Neuronal stem cell (in vitro differentiated cells): ENCODE measurements at places on chromosomes 7 and 10.

- no peaks in the 10 kb centered on the region for H3K27me3 ChIP-seq
- H3K36me3 ChIP-seq: peaks cover 19% of the 10 kb centered on the region
- DNase-seq: no peak
- H3K27ac ChIP-seq: no peak overlapping the region
- no peak overlapping the region for H3K4me3 ChIP-seq
Observed at GRCh38 chr10:71835671-71836595, 15.1 kb downstream of the PSAP start.

- no peak overlapping the region for H3K4me3 ChIP-seq
- no peaks in the 10 kb centered on the region for H3K36me3 ChIP-seq
- H3K27ac ChIP-seq: no peak overlapping the region
- no peak for DNase-seq
Observed at GRCh38 chr10:5040781-5041470, 37.3 kb upstream of the AKR1C2 start.

DNA sequence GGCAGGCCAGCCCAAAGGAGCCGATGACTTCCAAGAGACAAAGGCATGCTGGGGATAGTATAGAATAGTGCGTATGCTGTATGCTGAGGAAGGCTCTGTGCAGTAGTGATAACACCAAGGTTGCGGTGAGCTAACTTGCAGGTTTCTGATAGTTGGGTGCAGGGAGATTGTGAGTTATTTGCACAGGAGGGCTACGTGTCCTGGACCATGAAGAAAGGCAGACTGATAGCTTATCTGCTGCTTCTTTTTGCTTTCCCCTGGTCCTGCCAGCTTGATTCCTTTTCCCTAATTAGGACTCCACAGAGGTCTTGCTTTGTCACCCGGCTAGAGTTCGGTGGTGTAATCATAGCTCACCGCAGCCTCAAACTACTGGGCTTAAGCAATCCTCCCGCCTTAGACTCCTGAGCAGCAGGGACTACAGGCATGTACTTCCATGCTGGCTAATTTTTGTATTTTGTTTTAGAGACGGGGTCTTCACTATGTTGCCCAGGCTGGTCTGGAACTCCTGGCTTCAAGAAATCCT, 43.9 kb upstream of the ARHGAP12 start:
- no peaks in the 10 kb centered on the region for H3K36me3 ChIP-seq
- H3K4me1 ChIP-seq: peaks cover 3% of the 10 kb centered on the region
- H3K27ac ChIP-seq: no peak overlapping the region

- H3K4me1 ChIP-seq: no peaks in the 10 kb centered on the region
- no peak overlapping the region for H3K27ac ChIP-seq
- H3K4me3 ChIP-seq: no peak overlapping the region
- no peak for DNase-seq
- no peaks in the 10 kb centered on the region for H3K36me3 ChIP-seq
- no peaks in the 10 kb centered on the region for H3K27me3 ChIP-seq
Observed at GRCh38 chr10:20835335-20835734, 61.8 kb downstream of the NEBL start.

- no peak overlapping the region for H3K27ac ChIP-seq
- peaks cover under 1% of the 10 kb centered on the region for H3K4me1 ChIP-seq
- no peak for DNase-seq
- H3K36me3 ChIP-seq: no peaks in the 10 kb centered on the region
- no peak overlapping the region for H3K4me3 ChIP-seq
Observed at GRCh38 chr10:32985341-32985764, 27.3 kb upstream of the ITGB1 start.

GRCh38 chr10:9719246-9719645, 1298.4 kb upstream of the CELF2 start:
- H3K27ac ChIP-seq: no peak overlapping the region
- no peaks in the 10 kb centered on the region for H3K27me3 ChIP-seq
- no peaks in the 10 kb centered on the region for H3K36me3 ChIP-seq
- DNase-seq: no peak
- H3K4me1 ChIP-seq: no peaks in the 10 kb centered on the region

GRCh38 chr7:138460176-138460648, at the start of gene TRIM24:
Gene TRIM24, plus strand, starts transcription at chr7:138460259. Its CDS starts 290 bp downstream, at chr7:138460549.
- DNase-seq: no peak
- H3K27me3 ChIP-seq: no peaks in the 10 kb centered on the region
- peak within 1 kb of the TSS; percentile 97 for H3K27ac ChIP-seq
- peaks cover 5% of the 10 kb centered on the region for H3K36me3 ChIP-seq
- H3K4me3 ChIP-seq: peak within 1 kb of the TSS; percentile 100
- H3K4me1 ChIP-seq: peaks cover 12% of the 10 kb centered on the region

GRCh38 chr10:32988604-32989003, 30.6 kb upstream of the ITGB1 start:
- no peaks in the 10 kb centered on the region for H3K4me1 ChIP-seq
- no peaks in the 10 kb centered on the region for H3K36me3 ChIP-seq
- no peak overlapping the region for H3K4me3 ChIP-seq
- H3K27ac ChIP-seq: no peak overlapping the region

- H3K36me3 ChIP-seq: no peaks in the 10 kb centered on the region
- no peaks in the 10 kb centered on the region for H3K27me3 ChIP-seq
- peaks cover 6% of the 10 kb centered on the region for H3K4me1 ChIP-seq
- H3K27ac ChIP-seq: no peak overlapping the region
Observed at GRCh38 chr7:36526863-36527548, 137.3 kb downstream of the ANLN start.

DNA sequence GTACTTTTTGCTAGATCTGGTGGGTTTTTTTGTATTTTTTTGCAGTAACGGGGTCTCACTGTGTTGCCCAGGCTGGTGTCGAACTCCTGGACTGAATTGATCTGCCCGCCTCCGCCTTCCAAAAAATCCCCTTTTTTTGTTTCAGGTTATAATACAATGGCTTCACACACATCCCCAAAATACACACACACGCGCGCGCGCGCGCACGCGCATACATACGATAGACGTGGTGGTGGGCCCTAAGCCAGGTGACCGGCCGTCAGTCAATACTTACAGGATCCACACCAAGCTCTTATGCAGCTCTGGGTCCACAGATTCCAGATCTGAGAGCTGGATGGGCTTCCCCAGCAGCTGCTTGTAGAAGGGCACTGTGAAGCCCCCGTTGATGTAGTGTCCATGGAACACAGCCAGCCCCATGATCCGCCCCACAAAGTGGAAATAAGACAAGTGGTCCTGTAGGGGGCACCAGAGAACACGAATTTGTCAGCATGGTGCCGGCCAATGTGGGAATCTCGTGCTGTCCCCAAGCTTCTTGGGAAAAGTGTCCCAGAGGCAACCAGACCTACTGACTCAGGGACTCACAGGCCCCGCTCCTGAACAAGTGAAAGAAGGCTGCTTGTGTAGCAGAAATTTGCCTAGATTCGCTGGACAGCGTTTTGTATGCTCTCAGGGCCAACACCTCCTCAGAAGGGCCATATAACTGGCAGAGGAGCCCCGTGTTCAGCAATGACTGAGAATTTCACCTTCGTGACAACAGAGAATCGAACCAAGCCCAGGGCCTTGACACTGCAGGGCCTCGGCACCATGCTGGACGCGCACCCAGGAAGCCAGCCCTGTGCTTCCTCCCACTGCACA, 103.6 kb downstream of the SMURF1 start:
- H3K27me3 ChIP-seq: no peaks in the 10 kb centered on the region
- peaks cover 57% of the 10 kb centered on the region for H3K36me3 ChIP-seq
- H3K4me1 ChIP-seq: no peaks in the 10 kb centered on the region
- peak; percentile 78 for DNase-seq

- no peak for DNase-seq
- H3K27ac ChIP-seq: no peak overlapping the region
- H3K4me1 ChIP-seq: no peaks in the 10 kb centered on the region
- H3K4me3 ChIP-seq: no peak overlapping the region
- H3K36me3 ChIP-seq: no peaks in the 10 kb centered on the region
Observed at GRCh38 chr7:24152356-24152755, 131.6 kb upstream of the NPY start.

DNA sequence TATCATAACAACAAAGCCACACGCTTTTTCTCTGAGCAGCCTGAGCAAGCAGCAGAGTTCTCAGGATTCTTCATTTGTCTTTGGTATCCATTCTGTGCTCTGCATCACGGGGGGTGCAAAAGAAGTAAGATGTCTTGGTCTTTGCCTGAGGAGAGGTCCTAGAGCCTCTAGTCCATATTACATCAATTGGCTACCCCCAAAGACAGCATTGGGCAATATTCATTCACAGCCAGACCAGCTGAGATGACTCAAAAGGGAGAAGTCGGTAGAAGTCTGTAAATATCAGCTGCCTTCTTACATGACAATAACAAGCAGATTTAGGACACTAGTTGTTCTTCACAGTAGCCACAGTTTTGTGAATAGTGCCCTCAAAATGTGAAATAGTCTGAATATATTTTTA, 66.6 kb downstream of the FZD1 start:
- no peak overlapping the region for H3K27ac ChIP-seq
- no peak overlapping the region for H3K4me3 ChIP-seq
- no peaks in the 10 kb centered on the region for H3K27me3 ChIP-seq
- no peaks in the 10 kb centered on the region for H3K36me3 ChIP-seq

- no peak overlapping the region for H3K4me3 ChIP-seq
- no peaks in the 10 kb centered on the region for H3K36me3 ChIP-seq
- H3K27ac ChIP-seq: no peak overlapping the region
- H3K4me1 ChIP-seq: no peaks in the 10 kb centered on the region
Observed at GRCh38 chr7:80997841-80998240, 79.0 kb upstream of the SEMA3C start.

DNA sequence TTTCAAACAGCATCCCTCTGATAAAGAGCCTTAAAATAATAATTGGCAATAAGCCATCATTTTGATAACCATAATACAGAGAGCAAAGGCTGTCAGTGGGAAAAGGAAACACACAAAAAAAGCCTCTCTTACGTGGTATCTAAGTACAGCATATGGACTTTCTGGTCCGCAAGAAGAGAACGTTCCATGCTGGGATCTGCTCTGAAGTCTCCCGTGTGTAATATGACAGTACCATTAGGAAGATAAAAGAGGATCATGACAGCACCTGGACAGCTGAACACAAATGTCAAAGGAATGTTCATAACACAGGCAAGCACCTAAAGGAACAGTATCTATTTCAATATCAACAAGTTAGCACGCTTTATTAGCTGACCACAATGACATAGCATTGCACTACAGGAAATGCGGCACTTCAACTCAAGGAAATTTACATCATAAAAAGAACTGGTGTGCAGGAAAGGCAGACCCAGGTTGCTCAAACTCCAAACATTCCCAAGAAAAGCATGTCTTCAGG, 9.9 kb downstream of the DCLRE1A start:
- peaks cover 6% of the 10 kb centered on the region for H3K36me3 ChIP-seq
- H3K4me1 ChIP-seq: no peaks in the 10 kb centered on the region
- H3K27me3 ChIP-seq: no peaks in the 10 kb centered on the region

GRCh38 chr7:157513682-157514081, 176.9 kb downstream of the DNAJB6 start:
- H3K27ac ChIP-seq: no peak overlapping the region
- no peaks in the 10 kb centered on the region for H3K36me3 ChIP-seq
- H3K27me3 ChIP-seq: no peaks in the 10 kb centered on the region
- H3K4me1 ChIP-seq: peaks cover 8% of the 10 kb centered on the region

DNA sequence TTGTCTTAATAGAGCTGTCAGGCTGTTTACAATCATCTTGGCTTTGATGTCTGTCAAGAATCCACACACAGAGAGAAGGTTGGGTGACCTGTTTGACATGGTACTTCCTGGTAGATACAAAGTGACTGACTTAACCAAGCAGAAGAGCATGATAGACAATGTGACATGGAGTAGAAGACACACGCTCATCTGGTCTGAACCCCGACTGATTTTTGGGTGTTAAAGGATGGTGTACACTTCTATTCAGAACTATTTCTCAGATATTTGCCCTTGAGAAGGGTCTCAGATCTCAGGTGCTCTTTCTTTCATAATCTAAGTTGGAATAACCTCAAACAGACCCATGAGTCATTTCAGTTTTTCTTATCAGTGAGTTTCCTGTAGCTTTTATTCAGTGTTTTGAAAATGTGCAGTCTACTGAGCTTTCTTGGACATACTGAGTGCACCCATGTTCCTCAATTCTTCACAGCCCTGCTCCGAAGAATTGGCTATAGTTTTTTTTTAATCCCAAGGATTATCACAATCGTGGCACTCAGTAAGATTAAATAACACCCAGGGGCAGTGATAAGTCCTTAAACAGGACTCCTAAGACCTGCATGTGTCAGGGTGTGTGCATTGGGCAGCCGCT, 46.4 kb upstream of the NXPH1 start:
- H3K27ac ChIP-seq: no peak overlapping the region
- no peak for DNase-seq
- no peaks in the 10 kb centered on the region for H3K36me3 ChIP-seq
- H3K4me1 ChIP-seq: peaks cover 6% of the 10 kb centered on the region
- no peak overlapping the region for H3K4me3 ChIP-seq

GRCh38 chr7:24229481-24230226, 54.3 kb upstream of the NPY start:
- no peaks in the 10 kb centered on the region for H3K4me1 ChIP-seq
- no peak overlapping the region for H3K27ac ChIP-seq
- H3K36me3 ChIP-seq: no peaks in the 10 kb centered on the region

DNA sequence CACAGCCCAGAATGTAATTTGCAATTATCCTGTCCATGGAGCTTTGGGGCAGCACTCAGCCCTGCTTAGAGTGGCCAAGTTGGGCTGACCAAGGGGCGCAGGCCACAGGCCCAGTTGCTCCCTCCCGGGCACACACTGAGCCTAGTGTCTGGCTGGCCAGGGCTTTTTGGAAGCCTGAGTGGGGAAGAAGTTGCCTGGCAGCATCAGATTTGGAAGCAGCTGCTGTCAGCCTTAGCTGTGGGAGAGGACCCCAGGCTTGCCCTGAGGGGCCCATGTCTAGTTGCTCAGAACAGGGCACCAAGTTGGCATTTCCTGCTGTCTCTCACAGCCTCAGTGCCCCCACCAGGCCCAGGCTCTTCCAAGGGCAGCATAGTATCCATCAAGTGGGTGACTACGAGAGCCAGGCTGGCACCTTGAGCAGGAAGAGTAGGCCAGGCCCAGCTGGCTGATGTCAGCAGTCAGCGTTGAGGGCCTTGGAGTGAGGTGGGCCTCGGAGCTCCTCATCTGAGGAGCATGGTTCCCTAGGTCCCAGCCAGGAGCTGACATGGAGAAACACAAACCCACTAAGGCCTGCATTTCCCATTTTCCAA, 14.4 kb downstream of the ANTXRL start:
- H3K27me3 ChIP-seq: no peaks in the 10 kb centered on the region
- H3K27ac ChIP-seq: no peak overlapping the region
- no peak for DNase-seq
- H3K4me3 ChIP-seq: no peak overlapping the region
- no peaks in the 10 kb centered on the region for H3K36me3 ChIP-seq
- H3K4me1 ChIP-seq: no peaks in the 10 kb centered on the region

DNA sequence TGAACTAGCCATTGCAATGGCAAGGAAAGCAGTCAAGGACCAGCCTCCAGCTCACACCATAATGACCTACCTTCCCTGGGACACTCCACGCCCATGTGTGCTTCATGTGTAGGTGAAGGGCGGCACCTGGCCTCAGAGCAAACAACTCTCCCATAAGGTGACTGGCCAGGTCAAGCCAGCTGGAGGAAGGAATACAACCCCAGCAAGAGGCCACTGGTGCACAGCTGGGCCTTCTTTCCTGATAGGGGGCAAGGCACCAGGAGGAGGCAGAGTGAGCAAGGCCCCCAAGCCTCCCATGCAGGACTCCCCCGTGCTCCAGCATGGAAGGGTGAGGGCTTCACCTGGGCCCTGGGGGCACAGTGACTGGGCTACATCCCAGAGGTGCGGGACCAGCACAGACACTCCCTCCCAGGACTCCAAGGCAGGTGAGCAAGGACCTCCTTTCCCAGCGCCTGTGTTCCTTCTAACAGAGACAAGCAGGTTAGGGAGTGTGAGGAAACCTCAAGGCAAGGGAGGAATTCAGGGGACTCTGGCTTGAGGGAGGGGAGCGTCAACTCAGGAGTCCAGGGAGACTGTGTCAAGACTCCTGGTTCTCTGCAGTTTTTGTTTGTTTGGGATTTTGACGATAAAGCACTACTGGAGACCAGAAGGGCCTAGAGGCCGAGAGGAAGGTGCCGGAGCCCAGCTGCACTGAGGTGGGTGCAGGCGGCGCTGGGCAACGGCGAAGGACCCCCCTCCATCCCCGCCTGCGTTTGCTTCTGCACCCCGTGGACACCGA, 1.7 kb downstream of the PTPRN2 start:
- no peak overlapping the region for H3K27ac ChIP-seq
- no peak for DNase-seq
- no peaks in the 10 kb centered on the region for H3K36me3 ChIP-seq
- peaks cover 3% of the 10 kb centered on the region for H3K4me1 ChIP-seq
- H3K27me3 ChIP-seq: peaks cover 38% of the 10 kb centered on the region
